ENCODE measurements at places on chromosomes 12 and 14.

DNA sequence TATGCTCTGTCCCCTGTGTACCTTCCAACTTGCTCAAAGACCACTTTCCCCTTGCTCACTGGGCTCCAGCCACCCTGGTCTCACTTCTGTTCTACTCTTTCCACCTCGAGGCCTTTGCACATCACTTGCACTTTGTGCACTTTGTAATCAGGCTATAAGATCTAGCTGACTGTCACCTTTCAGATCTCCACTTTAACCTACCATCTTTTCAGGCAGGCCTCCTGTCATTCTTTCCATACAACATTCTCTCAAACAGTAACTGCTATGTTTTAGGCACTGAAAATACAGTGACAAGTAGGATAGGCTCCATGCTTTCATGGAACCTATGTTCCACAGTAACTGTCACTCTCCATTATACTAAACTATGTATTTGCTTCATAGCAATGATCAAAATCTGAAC, 14.0 kb downstream of the CPM start:
- DNase-seq, result peak; percentile 13

GRCh38 chr14:50822501-50823042, 8.4 kb downstream of the NIN start:
- DNase-seq, result peak; percentile 23

DNA sequence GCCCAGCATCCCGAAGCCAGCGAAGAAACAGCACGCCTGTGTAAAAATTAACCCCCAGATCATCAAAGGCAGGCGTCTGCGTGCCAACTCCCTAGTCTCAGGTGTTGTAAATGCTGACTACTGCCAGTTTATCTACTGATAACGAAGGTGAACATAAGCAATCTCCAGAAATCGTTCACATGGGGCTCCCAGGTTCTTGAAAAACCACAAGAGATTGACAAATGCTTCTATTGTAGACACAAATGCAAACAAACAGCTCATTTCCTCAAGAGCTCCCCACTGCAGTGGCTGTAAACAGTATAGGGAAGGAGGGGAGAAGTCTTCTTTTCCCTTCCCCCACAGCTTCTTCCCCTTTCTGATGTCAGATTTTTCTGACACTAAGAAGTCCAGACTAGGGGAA, 5.3 kb upstream of the PLEKHG3 start:
- peak; percentile 29 for DNase-seq

GRCh38 chr12:69898236-69898635, 73.2 kb downstream of the MYRFL start:
- DNase-seq, result no peak

GRCh38 chr14:51660741-51661140, 9.0 kb downstream of the FRMD6 start:
- DNase-seq, result no peak
